ENCODE measurements at places on chromosomes 11 and 22.

DNA sequence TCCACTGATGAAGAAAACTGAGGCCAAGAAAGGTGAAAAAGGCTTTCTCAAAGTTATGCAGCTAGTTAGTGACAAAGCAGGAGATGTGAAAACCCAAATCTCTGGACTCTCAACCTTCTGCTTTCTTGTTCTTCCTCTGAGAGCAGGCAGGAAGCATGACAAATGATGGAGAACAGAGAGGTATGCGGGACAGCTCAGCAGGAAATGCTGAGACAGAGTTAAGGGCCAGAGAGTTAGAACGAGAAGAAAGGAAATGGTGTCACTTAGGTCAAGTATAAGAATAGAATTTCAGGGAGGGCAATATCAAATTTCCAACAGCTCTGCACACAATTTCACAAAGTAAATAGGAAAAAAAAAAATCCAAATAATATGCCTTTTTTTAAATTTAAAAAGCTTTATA lies 67.6 kb upstream of the ARHGAP42 start:
- no peak for DNase-seq

GRCh38 chr11:468493-468892 lies 18.4 kb downstream of the PTDSS2 start:
- no peak for DNase-seq

GRCh38 chr11:68889948-68890446 lies 13.6 kb downstream of the MRPL21 start:
- DNase-seq: no peak

- no peak for DNase-seq
These were observed 68.0 kb downstream of the RSF1 start for GRCh38 chr11:77752516-77752915.

GRCh38 chr11:21511835-21512440 lies 680.9 kb upstream of the ANO5 start:
- no peak for DNase-seq

DNA sequence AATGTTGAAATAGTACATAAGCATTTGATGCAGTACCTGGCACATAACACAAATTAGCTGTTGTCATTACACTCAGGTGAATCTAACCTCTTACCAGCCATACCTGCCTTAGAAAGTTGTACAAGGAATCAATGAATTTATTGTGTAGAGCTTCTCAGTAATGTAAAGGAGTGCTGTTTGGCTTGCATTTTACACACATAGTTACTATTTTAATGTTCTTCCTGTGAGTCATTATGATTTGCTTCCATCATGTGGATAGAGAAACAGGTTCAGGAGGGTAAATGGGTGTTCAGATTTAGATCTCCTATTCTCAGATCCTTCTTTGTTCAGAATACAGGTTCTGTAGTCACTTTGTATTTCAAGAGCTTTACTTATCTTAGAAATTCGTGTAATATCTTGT lies 27.6 kb upstream of the RCE1 start:
- DNase-seq: no peak

- DNase-seq: no peak
These were observed 240.2 kb downstream of the MN1 start for GRCh38 chr22:27561286-27561904.

DNA sequence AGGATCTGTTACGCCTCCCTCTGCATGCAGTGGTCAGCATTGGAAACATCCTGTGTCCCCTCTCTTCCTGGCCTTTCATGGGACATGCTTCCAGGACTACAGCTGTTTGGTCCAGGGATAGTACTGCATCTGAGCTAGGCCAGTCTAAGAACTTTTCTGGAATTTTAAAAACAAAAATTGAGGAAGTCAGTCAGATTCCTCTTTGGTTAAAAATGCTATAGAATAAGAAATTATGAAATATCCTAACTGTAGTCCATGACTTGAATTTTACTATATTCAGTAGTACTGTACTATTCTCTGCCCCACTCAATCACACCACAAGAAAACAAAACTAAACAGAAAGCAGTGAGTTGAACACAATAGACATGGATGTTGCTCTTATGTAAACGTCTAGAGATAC lies 201.0 kb upstream of the CADM1 start:
- DNase-seq: no peak

DNA sequence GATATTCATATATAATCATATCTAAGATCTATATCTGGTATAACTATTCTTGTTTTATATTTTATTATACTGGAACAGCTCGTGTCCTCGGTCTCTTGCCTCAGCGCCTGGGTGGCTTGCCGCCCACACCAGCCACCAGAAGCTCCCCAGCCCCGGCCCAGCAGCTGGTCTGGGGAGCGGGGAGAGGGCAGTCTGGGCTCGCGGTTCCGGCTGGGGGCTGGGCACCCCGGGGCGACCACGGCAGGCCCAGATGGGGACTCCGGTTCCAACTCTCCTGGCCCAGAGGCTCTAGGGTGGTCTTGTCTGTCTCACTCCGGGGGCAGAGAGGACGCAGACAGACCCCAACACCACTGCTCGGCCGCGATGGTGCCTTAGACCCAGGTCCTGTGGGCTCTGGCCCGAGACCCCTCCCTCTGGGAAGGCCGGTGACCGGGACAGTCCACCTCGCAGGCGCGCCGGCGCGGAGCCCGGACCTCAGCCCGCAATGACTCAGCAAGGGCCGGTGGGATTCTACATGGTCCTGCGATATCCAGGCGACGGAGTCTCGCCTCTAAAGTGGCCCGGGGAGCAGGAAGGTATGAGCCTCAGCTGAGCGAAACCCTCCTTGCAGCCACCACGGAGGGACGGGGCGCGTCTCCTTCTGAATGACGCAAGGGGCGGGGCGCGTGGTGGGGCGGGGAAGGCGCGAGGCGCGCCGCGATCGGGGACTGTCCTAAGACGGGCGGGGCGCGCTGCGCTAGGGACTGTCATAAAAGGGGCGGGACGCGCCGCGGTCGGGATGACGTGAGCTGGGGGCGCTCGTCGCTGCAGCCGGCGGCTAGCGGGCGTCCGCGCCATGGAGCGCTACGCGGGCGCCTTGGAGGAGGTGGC lies at the start of gene DGCR6:
Gene DGCR6 (plus strand): TSS at position 781 of the 870 bp plus-strand sequence. CDS start 55 bp downstream, at position 836.
- no peak for DNase-seq

DNA sequence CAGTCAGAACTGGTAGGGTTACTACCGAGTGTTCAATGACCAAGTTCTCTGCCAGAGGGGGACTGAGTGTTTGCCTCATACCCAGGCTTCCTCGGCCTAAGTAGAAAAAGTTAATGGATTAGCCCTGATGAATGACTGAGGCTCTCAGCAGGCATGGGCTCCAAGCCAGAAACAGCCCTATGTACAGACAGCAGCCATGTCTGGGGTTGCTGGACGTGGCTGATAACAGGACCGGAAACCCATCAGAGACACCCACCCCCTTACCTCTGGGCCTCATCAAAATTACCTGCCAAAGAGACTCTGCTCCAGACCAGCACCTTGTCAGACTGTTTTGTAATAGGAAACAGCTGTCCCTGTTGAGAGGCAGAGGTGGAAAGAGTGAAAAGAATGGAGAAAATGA lies 351.4 kb downstream of the ETS1 start:
- DNase-seq: no peak

DNA sequence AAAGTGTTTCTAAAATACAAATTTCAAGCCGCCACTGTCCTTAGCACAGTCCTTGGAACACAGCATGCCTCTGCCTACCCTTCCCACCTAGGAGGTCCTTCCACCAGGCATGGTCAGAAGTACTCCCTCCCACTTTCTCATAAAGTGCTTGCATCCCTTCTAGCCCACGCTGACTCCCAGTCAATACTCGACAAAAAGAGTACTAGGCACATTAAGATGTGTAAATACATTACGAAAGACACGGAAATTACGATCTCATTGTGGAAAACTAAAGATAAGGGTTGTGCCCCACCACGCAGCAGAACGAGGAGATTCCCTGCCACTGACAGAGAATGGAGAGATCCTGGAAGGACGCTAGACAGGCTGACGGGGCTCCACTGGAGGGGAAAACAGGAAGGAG lies 13.5 kb downstream of the CHKA start:
- DNase-seq: no peak

GRCh38 chr22:38745676-38746460 lies 9.9 kb downstream of the SUN2 start:
- no peak for DNase-seq

- DNase-seq: peak; percentile 85
These were observed 49.5 kb downstream of the OR4D9 start for GRCh38 chr11:59560702-59561473.

GRCh38 chr22:36912694-36913426 lies 568 bp upstream of the CSF2RB start:
- no peak for DNase-seq

DNA sequence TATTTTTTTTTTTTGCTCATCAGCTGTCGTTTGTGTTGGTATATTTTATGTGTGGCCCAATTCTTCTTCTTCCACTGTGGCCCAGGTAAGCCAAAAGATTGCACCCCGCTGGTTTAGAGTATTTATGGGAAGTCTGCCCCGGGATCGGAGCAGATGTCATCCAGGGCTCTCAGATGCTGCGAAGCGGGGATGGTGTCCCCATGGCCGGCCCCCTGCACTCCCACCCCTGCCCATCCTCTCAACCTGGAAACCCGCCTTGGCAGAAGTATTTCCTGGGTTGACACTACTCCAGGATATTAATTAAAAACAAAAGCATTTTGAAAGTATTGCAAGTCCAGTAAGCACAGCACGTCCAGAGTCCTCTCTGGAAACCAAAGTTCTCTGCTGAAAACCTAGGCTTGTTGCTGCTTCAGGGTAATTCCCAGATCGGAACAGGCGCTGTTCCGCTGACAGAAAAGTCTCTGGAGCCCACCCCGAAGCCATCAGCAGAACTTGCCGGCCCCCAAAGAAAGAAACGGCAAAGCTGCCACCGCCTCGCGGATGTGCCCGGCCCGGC lies 833 bp downstream of the SCUBE2 start:
- no peak for DNase-seq

DNA sequence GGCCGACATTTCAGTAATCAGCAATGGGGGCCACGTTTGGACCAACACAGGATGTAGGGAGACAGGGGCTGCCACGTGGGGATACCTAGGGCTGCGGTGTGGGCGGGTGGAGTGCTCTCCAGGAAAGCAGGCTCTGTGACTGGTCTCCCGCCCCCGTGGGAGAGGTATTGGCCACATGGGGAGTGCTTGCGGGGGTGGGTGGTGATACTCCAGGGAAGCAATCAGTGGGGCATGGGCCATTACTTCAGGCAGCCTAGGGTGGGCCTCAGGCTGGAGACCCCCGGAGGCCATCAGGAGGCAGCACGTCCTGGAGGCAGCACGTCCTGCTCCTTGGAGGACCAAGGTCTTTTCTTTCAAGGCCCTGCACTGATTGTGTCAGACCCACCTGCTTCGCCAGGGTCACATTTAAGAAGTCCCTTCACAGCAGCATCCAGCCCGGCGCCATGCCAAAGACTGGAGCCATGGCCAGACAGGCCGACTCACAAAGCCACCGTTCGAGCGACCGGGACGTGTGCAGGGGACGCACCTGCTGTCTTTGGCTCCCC lies 3.0 kb upstream of the MUC2 start:
- DNase-seq: no peak

DNA sequence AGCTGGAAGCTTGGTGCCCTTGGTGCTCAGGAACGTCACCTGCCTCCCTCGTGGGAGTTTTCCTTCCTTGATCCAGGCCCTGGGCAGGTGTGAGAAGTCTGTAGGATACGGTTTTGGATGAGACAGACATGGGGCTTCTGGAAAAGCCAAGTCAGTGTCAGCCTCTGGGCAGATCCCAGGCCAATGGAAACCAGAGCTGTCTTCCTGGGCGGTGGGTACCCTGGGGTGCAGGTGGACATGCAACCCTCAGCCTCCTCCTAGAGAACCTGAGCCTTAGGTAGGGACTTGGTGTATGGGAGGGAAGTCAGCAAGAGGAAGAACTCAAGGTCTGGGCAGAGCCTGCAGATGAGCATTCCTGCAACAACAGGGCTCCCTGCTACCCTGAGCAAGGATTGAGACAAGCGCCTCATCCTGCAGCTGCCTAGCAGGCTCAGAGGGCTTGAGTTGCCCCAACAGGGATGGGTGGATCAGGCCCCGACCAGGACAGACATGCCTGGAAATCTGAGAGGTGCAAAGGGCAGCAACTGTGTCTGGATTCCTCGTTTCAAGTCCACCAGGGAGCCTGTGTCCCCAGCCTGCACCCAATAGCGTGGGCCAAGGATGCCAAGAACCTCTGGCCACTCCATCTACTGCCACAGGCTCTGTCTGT lies 37.6 kb upstream of the SYT13 start:
- no peak for DNase-seq

- no peak for DNase-seq
These were observed 17.3 kb downstream of the TSPAN18 start for GRCh38 chr11:44743959-44744557.

DNA sequence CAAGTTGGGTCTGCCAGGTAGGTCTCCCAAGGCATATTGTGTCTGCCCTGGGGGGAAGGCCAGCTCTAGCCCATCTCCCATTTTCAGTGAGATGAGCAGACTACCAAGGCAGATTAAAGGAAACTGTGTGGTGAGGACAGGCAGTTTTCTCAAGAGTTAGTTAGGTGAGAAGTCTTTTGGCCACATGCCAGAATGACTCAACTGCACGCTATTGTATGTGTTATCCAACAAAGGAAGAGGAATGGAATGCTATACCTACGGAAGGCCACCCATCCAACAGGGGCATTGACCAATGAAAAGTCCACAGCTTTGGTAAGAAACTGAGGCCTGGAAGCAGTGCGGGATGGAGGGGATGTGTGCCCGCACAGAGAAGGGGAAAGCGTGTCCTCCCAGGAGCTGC lies 941.7 kb downstream of the NTM start:
- DNase-seq: no peak

DNA sequence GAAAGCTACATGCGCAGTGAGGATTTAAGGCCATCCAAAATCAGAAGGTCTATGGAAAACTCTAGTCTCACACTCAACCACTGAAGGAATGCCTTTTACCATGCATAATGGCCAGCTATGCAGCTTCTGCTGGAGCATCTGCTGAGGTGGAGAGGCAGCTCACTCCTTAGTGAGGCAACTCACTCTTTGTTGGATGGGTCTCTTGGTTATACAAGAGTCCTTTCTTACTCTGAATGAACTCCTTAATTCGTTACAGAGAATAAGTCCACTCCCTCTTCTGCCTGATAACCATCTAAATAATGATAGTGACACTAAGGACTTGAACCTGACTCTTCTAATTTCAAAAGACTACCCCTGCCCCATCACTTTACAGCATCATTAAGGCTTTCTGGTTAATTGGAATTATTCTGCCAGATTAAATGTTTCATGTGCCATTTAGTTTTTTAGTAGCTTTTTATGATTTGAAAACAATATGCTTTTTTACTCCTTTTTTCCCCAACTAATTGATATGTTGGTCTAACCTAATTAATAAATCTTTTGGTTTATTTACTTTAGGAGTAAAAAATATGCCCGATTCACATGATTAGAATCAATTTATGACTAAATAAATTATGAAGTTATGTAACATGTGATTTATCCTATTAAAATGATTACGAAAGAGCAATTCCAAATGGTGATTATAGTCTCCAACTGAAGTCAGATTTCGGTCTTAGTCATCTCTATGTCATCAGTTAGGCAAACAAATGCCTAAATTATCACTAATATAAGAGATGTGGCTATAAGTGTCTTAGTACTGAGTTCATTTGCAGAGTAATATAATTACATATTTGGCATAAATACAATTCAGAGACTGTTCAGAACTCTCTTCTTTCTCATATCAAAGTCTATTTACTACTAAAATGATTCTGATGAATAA lies 286.7 kb upstream of the CCDC90B start:
- DNase-seq: no peak

- DNase-seq: no peak
These were observed 255.1 kb upstream of the B3GAT1 start for GRCh38 chr11:134667175-134667500.

GRCh38 chr22:35301372-35301874 lies 1.7 kb downstream of the TOM1 start:
- DNase-seq: no peak

- DNase-seq: no peak
These were observed 117.3 kb downstream of the CEP164 start for GRCh38 chr11:117444711-117445658.

Measured in stimulated activated CD4-positive, alpha-beta T cell treated with anti-CD3 and anti-CD28 coated beads, Interleukin-4, amount 100 ng/mL, for 24 hours (primary cell).